Thymus (tissue), 14 donors: ENCODE measurements at places on chromosomes 16 and 17. TPM values are rescaled to one million over a fixed set of nuclear protein-coding genes. Genes with fewer than 3 reads are reported as not detected.

DNA sequence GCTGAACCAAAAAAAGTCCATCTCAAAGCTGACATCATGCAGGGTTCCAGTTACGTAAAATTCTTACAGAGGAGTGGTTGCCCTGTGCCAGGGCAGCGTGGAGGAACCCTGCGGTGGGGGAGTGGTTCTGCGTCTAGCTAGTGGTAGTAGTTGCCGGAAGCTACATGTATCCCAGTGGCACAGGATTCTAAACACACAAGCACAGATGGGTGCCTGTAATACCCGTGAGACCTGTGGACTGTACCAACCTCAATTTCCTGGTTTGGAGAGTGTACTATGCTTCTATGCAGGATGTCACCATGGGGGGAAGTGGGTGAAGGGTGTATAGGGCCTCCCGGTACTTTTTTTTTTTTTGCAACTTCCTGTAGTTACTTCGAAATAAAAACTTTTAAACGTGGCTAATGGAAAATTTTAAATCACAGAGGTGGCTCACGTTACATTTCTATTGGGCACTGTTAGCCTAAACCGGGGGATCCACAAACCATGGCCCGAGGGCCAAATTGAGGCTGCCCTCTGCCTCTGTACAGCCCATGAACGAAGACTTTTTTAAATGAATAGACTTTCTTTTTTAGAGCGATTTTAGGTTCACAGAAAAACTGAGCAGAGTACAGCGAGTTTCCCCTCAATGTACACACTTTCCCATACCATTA is 38.5 kb downstream of the TBC1D16 start:
- DNase-seq, result peak; percentile 78

DNA sequence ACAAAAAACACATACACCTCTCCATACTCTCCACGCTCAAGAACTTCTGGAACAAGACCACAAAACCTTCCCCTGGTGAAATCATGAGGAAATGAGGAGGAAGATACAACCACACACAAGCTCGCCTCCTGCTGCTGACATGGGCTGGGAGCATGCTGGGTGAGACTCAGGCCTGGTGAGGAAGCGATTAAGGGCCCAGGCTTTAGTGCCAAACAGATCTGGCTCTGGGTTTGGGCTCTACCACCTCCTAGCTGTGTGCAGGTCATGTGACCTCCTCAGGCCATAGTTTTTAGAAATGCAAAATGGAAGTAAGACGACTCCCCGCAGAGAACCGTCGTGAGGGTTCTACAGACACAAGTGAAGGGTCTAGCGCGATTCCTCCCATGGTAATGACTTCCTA is 41.3 kb downstream of the VAC14 start:
- DNase-seq, result no peak

DNA sequence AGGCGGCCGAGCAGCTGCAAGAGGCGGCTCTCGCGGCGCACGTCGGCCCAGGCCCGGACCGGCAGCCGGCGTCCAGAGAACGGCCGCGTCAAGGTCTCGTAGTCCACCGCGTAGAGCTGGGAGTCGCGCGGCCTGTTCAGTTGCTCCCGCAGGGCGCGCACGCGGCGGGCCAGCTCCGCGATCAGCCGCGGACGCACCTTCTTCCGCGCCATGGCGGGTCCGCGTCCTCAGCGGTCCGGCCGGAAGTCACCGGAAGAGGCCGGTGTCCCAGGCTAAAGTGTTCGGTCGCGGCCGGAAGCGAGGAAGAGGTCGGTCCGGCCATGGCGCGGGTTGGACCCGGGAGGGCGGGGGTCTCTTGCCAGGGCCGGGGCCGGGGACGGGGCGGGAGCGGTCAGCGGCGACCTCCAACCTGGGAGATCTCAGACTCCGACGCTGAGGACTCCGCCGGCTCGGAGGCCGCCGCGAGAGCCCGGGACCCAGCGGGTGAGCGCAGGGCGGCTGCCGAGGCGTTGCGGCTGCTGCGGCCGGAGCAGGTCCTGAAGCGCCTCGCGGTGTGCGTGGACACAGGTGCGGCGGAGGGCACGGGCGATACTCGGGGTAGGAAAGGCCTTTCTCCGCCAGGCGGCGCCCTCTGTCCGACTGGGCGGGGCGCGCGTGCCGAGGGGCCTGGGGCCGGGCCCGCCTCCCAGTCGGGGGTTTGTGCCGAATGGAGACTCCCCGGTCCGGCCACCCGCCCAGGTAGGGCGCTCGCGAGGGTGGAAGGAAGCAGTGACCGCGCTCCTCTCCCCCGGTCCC is at the start of gene MRPS34:
Gene MRPS34, minus strand, starts transcription at position 227 of the 795 bp plus-strand sequence. Its CDS starts 15 bp downstream, at position 212.
- peak; percentile 79 for DNase-seq

DNA sequence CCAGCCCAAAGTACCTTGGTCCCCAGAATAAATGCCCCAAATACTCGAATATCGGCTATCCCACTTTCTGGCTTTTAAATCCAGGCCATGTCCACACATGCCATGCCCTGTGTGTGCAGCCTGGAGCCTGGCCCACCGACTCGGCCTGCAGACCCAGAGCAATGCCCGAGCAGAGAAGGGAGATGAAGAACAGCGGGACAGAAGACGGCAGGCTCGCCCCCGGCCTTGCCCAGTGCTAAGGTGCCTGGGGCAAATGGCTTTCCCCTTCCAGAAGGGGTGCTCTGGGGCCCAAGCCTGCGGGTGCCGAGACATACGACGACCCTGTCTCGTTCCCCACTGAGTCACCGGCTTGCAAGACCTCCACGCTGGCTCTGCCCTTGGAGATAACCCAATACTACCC is 8.0 kb downstream of the CLUH start:
- DNase-seq, result no peak

- no peak for DNase-seq
Measured at GRCh38 chr17:67637901-67638641, 79.7 kb upstream of the NOL11 start.

DNA sequence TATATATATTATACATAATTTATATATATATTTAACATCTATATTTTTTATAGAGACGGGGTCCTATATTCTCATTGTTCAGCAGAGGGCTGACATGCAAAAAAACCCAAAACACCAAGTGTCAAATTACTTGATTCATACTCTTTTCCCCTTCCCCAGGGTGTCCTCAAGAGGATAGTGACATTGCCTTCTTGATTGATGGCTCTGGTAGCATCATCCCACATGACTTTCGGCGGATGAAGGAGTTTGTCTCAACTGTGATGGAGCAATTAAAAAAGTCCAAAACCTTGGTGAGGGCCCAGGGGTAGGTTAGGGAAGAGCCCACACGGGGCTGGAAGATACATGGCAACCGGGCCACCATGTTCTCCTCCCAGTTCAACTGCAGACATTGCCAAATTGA is 11.0 kb downstream of the ITGAM start:
- no peak for DNase-seq

DNA sequence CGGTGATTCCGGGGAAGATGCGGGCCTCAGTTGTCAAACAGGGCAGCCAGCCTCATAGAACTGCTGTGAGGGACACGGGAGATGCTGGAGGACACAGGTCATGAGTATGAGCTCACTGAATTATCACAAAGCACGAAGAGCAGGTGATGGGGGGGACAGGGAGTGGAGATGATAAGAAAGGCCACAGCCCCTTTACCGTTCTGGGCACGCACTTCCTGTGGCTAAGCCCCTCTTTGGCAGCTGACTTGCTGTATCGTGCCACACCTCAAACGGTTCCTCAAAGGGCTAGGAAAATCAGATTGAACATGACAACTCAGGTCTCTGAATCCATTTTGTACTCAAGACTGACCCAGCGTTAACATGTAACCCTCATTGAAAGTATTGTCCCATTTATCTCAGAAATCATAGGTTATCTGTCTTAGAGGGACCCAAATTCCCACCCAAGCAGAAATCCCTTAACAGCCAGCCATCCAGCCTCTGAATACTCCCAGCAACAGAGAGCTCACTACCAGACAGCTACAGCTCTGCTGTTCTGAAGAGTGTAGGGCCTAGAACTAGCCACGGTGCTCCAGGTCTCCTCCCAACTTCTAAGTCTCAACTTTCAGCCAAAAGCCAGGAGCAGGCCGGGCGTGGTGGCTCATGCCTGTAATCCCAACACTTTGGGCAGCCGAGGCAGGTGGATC is 5.0 kb upstream of the SRL start:
- DNase-seq, result no peak

GRCh38 chr16:55913716-55914115 is 38.5 kb upstream of the CES5A start:
- DNase-seq, result no peak

- DNase-seq, result no peak
Measured at GRCh38 chr16:77657016-77657415, 65.3 kb upstream of the NUDT7 start.

DNA sequence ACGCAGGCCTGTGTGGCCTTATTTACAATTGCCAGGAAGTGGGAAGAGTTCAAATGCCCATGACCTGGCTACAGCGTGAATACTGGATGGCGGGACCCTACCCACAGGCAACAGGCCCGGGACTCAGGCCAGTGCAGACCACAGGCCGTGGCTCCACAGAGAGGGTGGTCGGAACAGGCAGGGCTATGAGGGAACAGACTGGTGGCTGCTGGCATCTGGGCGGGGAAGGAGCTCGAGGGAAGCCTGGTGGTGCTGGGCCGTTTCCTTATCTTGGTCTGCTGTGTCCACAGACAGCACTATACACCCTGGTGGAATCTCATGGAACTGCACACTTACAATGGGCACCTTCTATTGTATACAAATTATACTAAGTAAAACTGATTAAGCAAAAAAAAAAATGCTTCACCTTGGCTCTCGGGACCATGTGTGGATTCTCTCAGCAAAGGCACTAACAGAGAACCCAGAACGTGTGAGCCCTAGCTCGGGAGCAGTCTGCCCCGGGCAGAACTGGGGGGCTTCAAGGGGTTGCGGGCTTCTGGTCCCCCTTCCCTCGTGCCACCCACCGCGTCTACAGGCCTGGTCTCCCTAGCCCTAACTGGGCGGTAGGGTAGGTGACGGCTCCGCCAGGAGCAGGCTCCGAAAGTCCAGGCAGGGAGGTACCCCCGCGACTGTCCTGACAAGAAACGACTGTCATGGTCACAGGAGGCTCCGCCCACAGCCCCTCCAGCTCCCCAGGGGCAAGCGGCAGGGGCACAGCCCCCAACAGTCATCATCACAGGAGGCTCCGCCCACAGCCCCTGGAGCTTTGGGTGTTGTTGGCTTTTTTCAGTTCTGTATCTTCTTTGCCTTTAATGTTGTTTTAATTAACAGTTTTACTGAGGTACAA is 21.8 kb downstream of the CEP131 start:
- no peak for DNase-seq

DNA sequence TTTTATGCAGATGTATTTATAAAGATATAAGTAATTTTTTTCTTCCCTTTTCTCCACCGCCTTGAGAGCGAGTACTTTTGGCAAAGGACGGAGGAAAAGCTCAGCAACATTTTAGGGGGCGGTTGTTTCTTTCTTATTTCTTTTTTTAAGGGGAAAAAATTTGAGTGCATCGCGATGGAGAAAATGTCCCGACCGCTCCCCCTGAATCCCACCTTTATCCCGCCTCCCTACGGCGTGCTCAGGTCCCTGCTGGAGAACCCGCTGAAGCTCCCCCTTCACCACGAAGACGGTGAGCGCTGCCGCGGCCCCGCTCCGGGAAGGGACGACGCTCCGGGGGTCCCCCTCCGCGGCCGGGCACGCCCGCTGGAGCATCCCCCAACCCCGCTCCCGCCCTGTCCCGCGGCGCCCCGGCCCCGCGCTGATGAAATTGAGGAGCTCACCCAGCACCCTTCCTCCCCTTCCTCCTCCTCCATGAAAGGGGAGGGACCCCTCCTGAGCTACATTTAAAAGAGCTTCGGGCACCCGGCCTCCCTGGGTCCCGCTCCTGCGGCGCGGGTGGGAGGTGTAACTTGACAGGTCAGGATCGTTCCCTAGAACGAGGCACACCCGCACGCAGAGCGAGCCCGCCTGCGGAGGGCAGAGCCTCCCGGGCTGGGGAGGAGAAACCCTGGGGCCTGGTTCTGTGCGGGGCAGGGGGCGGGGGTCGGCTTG is 706 bp downstream of the HLF start:
- no peak for DNase-seq

DNA sequence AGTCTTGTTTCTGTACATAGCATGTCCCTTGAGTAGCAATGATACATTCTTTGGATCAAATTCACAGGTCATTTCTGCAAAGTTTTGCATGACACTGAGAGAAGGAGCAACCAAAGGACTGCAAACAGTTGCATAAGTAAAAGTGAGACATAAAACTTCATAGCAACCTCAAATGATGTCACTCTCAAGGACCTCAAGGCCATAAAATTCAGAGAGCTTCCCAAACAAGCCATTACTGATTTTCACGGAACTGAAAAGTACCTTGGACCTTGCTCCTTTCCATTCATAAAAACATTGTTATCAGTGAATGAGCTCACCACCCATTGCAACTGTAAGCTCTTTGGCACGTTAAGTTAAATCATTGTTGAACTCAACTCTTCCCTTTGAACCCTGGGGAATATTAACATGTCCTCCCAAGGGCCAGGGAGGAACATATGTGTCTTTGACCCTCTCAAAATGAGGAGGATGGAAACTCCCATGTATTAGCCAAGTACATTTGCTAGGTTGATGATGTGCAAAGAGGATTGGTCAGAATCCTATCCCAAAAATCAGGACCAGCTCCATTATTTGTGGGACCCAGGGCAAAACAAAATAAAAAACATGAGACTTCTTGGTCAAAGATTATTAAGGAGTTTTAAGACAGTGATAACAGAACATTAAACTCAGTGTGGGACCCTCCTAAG is 275.0 kb upstream of the DYNLRB2 start:
- no peak for DNase-seq

DNA sequence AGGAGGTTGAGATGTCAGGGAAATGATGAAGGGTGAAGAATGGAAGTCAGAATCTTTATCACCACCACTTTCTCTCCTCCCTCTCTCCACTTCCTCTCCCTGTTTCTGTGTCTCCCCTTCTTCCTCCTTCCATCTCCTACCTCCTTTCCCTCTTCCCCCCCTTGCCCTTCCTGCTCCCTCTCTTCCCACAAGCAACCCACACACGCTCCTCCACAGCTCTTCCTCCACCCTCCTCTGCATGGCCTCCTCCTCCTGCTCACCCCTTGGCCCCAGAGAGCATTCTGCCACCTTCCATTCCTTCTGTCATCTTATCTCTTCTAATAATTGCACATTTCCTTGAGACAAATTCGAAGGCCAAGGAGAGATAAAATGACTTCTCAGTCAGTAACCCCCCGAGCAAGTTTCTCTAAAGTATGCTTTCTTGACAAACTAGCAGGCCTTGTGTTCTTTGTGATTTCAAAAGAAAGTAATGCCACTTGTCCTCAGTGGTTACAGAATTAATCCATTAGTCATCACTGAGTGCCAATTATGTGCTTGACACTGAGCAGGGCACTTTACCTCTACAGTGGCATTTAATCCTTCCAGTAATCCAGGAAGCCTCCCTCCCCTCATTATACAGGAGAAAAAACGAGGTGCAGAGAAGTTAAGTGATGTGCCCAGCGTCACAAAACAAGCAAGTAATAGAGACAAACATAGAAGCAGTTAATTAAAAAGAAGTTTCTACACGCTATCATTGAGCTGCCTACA is 72.3 kb upstream of the CCL1 start:
- DNase-seq, result no peak

- no peak for DNase-seq
Measured at GRCh38 chr16:1942047-1942809, 771 bp downstream of the MSRB1 start.

GRCh38 chr16:46582313-46582712 is 38.9 kb downstream of the SHCBP1 start:
- no peak for DNase-seq

Gene MYH11
- polyA plus RNA-seq, result 26.6 TPM

Gene CD7
- polyA plus RNA-seq, result 153 TPM

Gene PYY
- 6.8 TPM for polyA plus RNA-seq

Gene CDH11
- 3.7 TPM for polyA plus RNA-seq
